LHCN-M2 (cell line): ENCODE measurements at places on chromosomes 16 and 17. TPM values are rescaled to one million over a fixed set of nuclear protein-coding genes. Genes with fewer than 3 reads are reported as not detected.

Gene LONP2
- 39.9 and 45.3 TPM in 2 replicates for total RNA-seq

Gene HASPIN
- total RNA-seq = 14.7 and 17.0 TPM in 2 replicates

Gene NRN1L
- not detected in 2 replicates for total RNA-seq

Gene TBC1D3L
- total RNA-seq = 7.7 and 9.7 TPM in 2 replicates

Gene ITGAD
- total RNA-seq = not detected in 2 replicates

Gene ACAP1
- total RNA-seq = 1.5 TPM in 1 of 2 replicates, not detected in the other

Gene KLHL11
- total RNA-seq = 21.8 and 22.5 TPM in 2 replicates

Gene MT1H
- total RNA-seq = not detected in 2 replicates
